ENCODE measurements at places on chromosomes 1 and 21.

DNA sequence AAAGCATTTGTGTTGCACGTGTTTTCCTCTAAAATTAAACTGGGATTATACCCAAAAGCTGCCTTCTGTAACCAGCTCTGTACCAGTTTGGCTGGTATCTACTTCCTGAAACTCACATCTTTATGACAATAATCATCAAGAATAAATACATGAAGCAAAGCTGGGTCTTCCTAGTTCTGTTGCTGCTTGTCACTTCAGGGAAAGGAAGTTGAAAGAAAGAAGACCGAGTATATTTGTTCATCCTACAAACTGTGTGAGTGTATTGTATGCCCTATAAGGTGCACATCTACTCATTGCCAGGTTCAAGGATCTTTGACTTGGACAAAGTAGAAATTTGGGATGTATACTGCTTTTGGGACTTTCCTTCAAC, 29.1 kb upstream of the IFNGR2 start:
- DNase-seq, result no peak

- DNase-seq, result no peak
Measured at GRCh38 chr1:6131561-6131960, 48.6 kb downstream of the CHD5 start.

DNA sequence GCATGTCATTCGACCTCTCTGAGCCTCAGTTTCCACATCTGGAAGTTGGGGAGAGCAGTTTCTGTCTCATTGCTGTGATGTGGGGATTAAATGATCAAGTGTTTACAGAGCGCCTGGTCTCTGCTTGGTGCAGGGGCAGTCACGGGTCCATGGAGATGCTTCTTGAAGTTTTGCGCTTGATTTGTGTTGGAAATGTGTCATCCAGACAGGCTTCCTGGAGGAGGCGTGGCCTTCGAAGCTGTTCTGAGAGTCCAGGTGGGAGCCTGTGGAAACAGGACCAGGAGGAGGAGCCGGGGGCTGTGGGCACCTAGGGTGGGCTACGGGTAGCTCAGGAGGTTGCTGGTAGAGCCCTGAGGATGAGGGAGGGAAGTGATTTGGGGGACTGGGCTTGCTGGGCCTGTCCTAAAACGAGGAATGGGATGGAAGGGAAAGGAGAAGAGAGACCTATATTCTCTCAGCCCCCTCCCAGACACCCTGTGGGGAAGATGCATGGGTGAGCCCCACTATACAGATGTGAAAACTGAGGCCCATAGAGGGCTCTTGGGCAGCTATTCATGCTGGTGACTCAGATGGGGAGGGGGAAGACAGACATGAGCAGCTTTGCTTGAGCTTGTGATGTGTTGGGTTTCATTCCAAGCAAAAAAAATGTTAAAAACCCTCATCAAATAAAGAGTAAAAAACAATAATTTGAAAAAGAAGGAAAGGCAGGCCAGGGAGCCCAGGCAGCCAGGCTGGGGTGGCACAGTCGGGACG, 107.2 kb upstream of the WNT4 start:
- no peak for DNase-seq

DNA sequence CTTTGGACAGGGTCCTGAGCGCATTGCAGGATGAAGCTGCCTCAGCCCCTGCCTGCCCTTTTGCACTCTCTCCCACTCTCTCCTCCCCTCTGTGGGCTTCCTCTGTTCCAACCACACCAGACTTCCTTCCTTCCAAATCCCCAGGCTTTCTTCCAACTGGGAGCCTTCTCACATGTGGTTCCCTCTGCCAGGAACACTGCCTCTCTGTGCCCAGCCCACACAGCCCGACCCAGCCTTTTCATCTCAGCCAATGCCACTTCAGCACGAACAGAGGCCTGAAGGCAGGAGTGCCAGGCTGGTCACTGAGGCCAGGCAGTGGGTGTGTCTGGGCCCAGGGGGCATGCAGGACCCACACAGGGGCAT, 5.9 kb downstream of the SELENON start:
- no peak for DNase-seq

GRCh38 chr1:25706146-25707089, 89.8 kb downstream of the MAN1C1 start:
- no peak for DNase-seq

DNA sequence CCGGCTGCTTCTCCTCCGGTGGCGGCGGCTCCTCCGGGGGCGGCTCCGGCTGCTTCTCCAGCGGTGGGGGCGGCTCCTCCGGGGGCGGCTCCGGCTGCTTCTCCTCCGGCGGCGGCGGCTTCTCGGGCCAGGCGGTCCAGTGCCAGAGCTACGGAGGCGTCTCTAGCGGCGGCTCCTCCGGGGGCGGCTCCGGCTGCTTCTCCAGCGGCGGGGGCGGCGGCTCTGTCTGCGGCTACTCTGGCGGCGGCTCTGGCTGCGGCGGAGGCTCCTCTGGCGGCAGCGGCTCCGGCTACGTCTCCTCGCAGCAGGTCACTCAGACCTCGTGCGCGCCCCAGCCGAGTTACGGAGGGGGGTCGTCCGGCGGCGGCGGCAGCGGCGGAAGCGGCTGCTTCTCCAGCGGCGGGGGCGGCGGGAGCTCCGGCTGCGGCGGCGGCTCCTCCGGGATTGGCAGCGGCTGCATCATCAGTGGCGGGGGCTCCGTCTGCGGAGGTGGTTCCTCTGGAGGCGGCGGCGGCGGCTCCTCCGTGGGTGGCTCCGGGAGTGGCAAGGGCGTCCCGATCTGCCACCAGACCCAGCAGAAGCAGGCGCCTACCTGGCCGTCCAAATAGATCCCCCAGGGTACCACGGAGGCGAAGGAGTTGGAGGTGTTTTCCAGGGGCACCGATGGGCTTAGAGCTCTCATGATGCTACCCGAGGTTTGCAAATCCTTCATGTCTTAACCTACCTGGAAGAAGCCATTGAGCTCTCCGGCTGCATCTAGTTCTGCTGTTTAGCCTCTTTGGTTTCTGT, 2.0 kb downstream of the LORICRIN start:
- no peak for DNase-seq

DNA sequence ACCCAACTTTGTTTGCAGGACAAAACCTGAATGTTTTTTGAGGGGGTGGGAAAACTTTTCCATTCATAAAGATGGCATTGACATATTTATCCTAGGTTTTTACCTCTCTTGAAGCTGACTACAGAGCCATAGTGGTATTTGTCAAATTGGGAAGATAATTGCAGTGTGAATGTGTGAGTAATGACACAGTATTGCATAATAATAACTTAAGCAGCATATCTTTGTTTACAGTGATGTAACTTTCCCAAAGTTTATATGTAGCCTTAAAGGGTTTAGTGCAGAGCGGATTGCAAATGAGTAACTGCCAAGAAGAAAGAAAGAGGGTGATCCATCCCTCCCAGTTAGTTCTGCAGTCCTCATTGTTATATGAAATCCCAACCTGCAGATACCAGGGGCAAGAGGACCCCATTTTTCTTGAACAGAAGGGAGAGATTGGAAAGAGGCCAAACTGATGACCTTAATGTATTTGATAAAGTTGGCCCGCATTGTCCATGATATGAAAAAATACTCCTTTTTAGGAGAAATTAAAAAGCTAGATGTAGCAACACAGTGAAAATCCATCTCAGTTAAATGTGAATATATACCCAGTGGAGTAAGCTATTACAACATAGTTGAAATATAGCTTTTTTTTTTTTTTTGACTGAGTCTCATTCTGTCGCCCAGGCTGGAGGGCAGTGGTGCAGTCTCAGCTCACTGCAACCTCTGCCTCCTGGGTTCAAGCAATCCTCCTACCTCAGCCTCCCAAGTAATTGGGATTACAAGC, 23.7 kb upstream of the NFIA start:
- no peak for DNase-seq

GRCh38 chr1:56580771-56581170, 1.4 kb upstream of the PLPP3 start:
- no peak for DNase-seq

GRCh38 chr1:160639652-160640051, 7.2 kb downstream of the SLAMF1 start:
- no peak for DNase-seq

GRCh38 chr21:42560517-42561179, 47.0 kb downstream of the SLC37A1 start:
- DNase-seq, result no peak

GRCh38 chr1:85289207-85289847, 12.9 kb upstream of the BCL10 start:
- peak; percentile 21 for DNase-seq

GRCh38 chr1:222167896-222168295, 380.0 kb downstream of the HHIPL2 start:
- no peak for DNase-seq

DNA sequence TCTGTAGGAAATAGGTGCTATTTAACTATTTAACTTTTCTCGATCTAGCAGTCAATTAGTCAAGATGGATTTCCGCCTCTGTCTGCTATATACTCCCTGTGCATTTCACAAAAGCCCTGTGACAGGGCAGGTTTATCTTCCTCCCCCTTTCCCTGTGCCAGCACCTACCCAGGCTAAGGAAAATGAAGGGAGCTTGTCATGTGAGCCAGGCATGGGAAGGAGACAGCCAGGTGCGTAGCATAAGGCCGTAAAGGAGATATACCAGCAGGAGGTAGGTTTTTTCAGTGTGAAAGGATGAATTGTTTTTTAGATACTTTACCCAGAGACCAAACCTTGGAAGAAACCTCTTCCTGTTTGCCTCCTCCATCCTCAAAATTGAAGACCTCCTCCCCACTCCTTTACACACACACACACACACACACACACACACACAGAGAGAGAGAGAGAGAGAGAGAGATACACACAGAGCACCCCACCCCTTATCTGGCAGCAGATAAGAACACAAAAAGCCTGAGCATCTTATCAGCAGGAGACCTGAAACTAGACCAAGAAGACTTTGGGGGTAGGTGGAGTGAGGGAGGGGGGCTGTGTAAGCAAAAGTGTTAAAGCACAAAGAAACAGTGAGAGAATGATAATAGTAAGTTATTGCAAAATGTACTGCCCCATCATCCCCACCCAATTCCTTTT, 12.0 kb upstream of the TARBP1 start:
- DNase-seq, result no peak

DNA sequence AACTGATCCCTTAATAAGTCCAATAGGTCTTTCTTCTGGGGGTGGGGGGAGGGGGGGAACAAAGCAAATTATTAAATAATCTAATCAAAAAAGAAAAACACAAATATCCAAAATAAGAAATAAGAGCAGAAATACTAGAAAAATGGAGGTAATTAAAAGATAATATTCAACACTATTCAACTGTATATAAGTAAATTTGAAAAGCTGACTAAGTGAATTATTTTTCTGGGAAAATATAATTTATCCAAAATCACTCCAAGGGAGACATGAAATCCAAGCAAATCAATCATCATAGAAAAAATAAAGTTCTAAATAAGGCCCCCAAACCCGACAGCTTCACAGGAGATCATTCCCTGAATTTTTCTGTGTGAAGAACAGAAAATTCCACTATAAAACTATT, 18.8 kb downstream of the VPS26C start:
- no peak for DNase-seq

DNA sequence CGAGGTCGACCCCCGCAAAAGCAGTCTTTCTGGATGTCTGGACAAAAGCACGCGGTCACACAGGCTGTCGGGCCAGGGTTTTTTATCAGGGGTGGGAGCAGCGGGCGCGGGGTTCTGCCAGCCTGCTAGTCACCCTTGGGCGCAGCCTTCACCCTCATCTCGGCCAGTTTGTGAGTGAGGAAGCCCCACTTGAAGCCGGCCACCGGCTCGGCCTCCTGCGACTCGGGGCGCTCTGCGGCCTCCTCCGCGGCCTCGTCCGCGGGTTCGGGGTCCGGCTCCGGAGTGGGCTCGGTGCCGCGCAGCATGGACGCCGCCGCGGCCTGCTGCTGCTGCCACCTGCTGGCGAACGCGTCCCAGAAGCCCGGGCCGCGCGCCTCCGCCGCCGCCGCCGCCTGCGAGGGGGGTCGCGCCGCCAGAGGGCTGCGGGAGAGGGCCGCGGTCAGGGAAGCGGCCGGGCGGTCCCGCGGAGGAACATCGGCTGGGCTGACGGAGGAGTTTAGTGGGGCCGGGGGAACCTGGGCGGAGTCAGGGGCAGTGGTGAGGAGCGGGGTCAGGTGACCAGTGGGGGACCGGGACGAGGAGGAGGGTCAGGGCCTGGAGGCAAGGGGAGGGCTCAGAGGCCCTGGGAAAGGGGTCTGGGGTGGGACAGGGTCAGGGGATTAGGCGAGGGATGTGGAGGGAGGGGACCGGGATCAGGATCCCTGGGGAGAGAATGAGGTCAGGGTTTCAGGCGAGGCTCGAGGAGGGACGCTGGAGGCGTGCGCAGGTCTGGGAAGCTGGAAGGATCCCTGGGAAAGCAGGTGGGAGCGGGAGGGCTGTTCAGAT, 4.5 kb downstream of the C1orf232 start:
- peak; percentile 59 for DNase-seq

DNA sequence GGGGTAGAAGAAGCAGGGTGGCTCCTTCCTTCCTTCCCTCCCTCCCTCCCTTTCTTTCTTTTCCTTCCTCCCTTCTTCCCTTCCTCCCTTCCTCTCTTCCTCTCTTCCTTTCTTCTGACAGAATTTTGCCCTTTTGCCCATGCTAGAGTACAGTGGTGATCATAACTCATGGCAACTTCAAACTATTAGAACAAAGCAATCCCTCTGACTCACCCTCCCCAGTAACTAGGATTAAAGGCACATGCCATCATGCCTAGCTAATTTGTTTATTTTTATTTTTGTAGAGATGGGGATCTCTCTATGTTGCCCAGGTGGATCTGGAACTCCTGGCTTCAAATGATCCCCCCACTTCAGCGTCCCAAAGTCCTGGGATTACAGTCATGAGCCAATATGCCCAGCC, 10.0 kb upstream of the RPE65 start:
- no peak for DNase-seq

GRCh38 chr1:190897233-190897632, 419.6 kb upstream of the BRINP3 start:
- no peak for DNase-seq

- DNase-seq, result no peak
Measured at GRCh38 chr1:233304489-233305102, 9.1 kb upstream of the PCNX2 start.

DNA sequence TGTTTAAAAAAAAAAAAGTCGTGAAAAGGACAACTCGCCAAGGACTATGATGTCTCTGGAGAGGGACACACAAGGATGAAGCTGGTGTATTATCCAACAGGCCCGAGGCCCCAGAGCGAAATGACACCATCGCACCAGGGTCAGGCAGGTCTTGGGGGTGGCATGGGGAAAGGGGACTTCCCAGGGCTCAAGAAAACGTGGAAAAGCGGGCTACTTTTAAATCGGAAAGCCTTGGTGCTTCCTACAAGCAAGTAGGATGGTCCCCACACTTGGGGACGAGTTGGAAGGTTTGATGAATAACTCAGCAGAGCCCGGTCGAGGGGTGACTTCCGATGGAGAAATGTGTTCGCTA, 505 bp upstream of the GNPAT start:
- DNase-seq, result no peak

GRCh38 chr1:7375329-7375728, 395.8 kb upstream of the VAMP3 start:
- DNase-seq, result no peak
